A549 (cell line): ENCODE measurements at places on chromosomes 3 and 15.

DNA sequence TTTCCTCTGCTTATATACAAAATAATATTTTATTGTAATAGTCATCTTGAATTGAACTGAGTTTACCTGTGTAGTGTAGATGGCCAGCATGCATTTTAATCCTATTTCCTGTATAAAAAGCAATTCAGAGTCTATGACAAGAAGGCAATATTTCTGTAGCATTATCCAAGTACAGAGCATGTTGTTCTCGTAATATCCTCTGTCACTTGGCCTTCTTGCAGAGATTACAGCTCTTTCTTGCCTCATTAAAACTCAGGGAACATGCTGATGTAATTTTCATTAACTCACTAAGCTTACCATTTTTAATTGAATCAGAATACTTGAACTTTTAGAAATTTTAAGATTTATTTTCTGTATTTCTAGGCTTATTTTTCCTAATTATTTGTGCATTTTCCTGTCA is 203.3 kb upstream of the AGTR1 start:
- no peak for DNase-seq

GRCh38 chr15:90004671-90005070 is 3.5 kb downstream of the ZNF710 start:
- DNase-seq, result peak; percentile 67

- DNase-seq, result no peak
Measured at GRCh38 chr15:35690698-35691116, 144.7 kb upstream of the DPH6 start.

GRCh38 chr3:25171897-25172296 is 256.2 kb upstream of the RARB start:
- DNase-seq, result no peak

DNA sequence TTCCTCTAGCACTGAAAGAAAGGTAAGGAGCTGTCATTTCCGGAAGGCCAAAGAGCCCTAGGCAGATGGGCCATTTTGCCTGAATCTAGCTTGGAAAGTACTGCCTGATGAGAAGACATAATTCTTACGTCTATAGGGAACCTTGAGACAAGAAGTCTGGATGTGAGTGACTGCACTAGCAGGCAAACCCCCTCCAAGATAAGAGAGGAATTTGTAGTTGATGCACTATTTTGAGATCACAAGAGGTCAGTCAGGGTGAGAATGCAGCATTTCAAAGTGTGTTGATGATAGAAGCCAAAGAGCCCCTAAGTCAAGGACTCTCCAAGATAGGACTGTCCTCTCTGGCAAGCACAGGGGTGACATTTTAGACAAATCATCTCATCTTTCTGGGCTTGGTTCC is 99.2 kb downstream of the HES1 start:
- no peak for DNase-seq
